ENCODE measurements at places on chromosomes 6 and 20. TPM values are rescaled to one million over a fixed set of nuclear protein-coding genes. Genes with fewer than 3 reads are reported as not detected.

CDH26 gene
- total RNA-seq = under 0.01 TPM

GMNN gene
- total RNA-seq = 9.4 TPM

RWDD2A gene
- total RNA-seq = 5.4 TPM

DDX43 gene
- 5.0 TPM for total RNA-seq

LHFPL5 gene
- total RNA-seq = not detected

DEFB132 gene
- total RNA-seq = not detected

CNR1 gene
- total RNA-seq = not detected

MAP1LC3A gene
- total RNA-seq = 24.8 TPM

SYCP2L gene
- total RNA-seq = 0.36 TPM

CYP39A1 gene
- total RNA-seq = 4.3 TPM

PRICKLE4 gene
- total RNA-seq = not detected

DLK2 gene
- total RNA-seq = 0.29 TPM

IDH3B gene
- total RNA-seq = 67.5 TPM

SLC2A4RG gene
- total RNA-seq = 29.5 TPM

CST7 gene
- not detected for total RNA-seq

CABLES2 gene
- total RNA-seq = 1.8 TPM

PRDM13 gene
- not detected for total RNA-seq

TRIM31 gene
- total RNA-seq = not detected

TFAP2D gene
- not detected for total RNA-seq

CFB gene
- 26.8 TPM for total RNA-seq

MYLK4 gene
- 0.36 TPM for total RNA-seq

BTNL2 gene
- total RNA-seq = not detected

RIPPLY2 gene
- not detected for total RNA-seq

TUBB2A gene
- 44.5 TPM for total RNA-seq

CYB5R4 gene
- 8.5 TPM for total RNA-seq

LST1 gene
- total RNA-seq = not detected

SLC35F1 gene
- total RNA-seq = not detected

XKR7 gene
- total RNA-seq = under 0.01 TPM

BMP5 gene
- total RNA-seq = 0.36 TPM

EYS gene
- total RNA-seq = under 0.01 TPM

OLIG3 gene
- total RNA-seq = not detected

COL19A1 gene
- total RNA-seq = not detected

SNAP91 gene
- 0.72 TPM for total RNA-seq

B3GAT2 gene
- total RNA-seq = under 0.01 TPM

TEAD3 gene
- 11.2 TPM for total RNA-seq

All from osteoblast (primary cell).